ENCODE measurements at places on chromosomes 16 and 17.

DNA sequence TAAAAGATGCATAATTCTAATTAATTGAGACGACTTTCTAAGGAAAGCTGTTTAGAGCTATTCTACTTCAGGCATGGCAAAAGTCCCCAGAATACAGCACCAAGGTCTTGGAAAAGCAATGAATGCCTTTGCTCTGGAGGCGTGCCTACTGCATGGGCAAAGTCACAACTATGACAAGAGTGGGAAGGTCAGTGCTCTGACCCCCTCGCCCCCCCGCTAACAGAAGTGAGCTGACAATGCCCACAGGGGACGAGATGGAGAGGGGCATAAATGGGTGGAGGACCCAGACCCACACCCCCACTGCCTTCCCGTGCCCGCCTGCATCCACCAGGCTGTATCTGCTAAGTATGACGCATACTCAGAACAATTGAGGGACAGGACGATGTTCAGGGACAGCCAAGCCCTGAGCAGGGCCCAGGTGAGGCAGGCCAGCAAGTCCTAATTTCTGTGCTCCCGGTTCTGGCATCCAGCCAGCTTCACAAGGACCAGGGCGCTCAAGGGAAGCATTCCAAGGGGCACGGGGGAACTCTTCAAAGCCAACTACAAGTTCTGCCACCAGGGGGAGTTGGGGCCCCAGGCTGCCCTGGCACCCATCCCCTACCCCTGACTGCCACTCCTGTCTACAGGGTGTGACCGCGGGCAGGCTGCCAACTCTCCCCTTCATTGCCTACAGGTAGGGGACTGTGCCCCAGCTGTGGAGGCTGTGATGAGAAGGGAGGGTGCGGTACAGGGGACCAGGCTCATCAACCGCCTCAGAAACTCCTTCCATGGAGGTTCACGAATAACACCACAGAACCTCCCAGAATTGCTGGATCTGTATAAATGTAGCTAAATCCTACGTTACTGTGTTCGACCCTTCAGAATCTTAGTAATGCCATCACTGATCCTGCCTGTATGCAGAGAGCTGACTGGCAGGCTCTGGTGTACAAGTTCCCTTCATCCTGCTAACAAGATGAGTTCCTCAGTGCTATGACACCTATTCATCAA lies 20.8 kb downstream of the NPRL3 start:
- peak; percentile 68 for DNase-seq

GRCh38 chr17:62995377-62995885 lies 29.4 kb downstream of the TANC2 start:
- DNase-seq: peak; percentile 84

GRCh38 chr16:81519301-81520150 lies 74.9 kb downstream of the CMIP start:
- peak; percentile 88 for DNase-seq

DNA sequence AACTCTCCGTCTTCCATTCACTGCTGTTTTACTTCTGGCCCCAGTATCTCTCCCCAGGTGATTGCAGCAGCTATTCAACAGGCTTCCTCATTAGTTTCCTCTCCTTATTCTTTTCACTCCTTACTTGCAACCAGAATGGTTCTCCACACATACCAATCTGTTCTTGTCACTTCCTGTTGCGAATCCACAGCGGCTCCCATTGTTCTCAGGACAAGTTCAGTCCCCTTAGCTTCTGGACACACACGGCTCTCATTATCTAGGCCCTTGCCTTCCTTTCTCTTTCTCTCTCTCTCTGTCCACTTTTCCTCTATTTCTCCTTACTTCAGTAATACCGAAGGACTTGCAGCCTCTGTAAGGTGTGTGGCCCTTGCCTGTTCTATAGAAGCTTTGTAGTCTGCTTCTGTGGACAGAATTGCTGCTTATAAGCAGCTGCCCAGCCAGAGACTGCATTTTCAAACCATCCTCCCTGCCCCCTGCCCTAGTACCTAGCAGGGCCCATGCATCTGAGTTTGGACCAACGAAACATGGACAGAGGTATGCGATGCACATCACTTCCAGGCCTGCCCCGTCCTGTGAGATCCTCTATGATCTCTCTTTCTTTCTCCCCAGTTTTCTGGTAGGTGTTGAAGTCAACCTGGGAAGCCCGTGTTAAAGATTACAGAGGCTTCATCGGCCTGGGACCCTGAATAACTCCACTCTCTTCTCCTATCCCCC lies 45.7 kb downstream of the VAT1L start:
- no peak for DNase-seq

- DNase-seq: no peak
Observed at GRCh38 chr17:33968350-33969044, 286.6 kb upstream of the CCL2 start.

GRCh38 chr17:83047182-83047478 lies 32.3 kb upstream of the METRNL start:
- no peak for DNase-seq

- DNase-seq: no peak
Observed at GRCh38 chr17:28154214-28154613, 111.7 kb downstream of the NLK start.

- no peak for DNase-seq
Observed at GRCh38 chr17:67753026-67753425, 35.3 kb downstream of the NOL11 start.

GRCh38 chr16:85449885-85450245 lies 163.3 kb upstream of the GSE1 start:
- DNase-seq: no peak

DNA sequence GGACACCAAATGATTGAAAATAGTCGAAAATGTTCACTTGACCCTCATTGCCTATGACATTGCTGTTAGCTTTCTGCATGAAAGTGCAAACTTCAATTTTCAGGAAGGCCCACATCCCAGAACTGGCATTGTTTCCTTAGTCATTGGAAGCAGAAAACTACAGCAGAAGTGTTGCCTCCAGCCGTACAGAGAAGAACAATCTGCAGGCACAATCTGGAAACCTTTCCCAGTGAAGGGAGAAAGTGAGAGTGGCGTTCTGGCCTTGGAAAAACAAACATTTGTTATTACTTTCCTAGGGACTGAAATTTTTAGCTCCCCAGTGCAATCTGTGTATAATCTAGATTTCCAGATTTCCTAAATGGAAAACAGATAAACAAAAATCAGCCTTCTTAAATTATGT lies 529.5 kb upstream of the RBFOX1 start:
- DNase-seq: no peak

DNA sequence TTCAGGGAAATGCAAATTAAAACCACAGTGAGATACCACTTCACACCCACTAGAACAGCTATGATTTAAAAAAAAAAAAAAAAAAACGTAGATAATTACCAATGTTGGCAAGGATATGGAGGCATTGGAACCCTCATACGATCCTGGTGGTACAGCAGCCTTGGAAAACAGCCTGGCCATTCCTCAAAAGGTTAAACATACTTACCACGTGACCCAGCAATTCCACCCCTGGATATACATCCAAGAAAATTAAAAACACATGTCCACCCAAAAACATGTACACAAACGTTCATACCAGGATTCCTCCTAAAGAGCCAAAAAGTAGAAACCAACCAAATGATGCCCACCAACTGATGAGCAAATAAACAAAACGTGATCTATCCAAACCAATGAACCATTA lies 68.1 kb downstream of the GAS7 start:
- no peak for DNase-seq

GRCh38 chr16:56241596-56241995 lies 50.3 kb downstream of the GNAO1 start:
- DNase-seq: no peak

GRCh38 chr16:55470533-55471371 lies 8.2 kb upstream of the MMP2 start:
- DNase-seq: no peak

Measured in suppressor macrophage treated with lipopolysaccharide for 1 hour (primary cell).